ENCODE measurements at places on chromosomes 5 and 9.

GRCh38 chr9:132699956-132700355 is 29.7 kb downstream of the GTF3C4 start:
- DNase-seq = no peak

GRCh38 chr5:36948650-36949049 is 72.1 kb downstream of the NIPBL start:
- no peak for DNase-seq

GRCh38 chr5:79621056-79621455 is 8.8 kb downstream of the TENT2 start:
- DNase-seq = no peak

DNA sequence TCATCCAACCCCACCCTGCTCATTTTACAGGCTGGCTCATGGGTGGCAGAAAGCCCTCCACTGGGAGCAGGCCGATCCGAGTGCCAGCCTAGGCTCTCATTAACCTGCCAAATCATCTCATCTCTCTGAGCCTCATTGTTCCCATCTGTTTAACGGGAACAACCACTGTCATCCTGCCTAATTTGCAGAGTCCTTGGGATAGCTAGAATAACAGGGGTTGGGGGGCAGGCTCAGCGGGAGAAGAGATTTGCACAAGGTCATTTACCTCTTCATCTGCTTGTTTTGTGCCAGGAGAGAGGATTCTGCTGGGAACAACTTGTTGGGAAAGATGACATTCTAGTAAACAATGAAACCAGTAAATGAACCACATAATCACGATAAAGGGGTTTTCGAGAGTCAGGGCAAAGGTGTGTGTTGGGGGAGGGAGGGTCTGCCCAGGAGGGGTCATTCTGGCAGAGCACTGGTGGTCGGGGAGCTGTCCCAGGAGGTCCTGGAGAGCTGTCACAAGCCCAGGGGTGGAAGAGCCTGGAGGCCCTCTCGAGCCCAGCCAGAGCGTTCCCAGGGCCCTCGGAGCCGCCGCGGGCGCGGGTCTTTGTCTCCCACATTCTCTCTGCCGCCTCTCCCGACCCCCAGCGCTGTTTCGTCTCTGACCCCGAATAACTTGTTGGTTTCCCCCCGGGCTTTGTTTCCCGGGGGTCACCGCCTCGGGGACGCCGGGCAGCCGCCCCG is 22.8 kb upstream of the NDST1 start:
- DNase-seq = no peak

- no peak for DNase-seq
Measured at GRCh38 chr5:90113108-90113507, 296.4 kb downstream of the CETN3 start.

DNA sequence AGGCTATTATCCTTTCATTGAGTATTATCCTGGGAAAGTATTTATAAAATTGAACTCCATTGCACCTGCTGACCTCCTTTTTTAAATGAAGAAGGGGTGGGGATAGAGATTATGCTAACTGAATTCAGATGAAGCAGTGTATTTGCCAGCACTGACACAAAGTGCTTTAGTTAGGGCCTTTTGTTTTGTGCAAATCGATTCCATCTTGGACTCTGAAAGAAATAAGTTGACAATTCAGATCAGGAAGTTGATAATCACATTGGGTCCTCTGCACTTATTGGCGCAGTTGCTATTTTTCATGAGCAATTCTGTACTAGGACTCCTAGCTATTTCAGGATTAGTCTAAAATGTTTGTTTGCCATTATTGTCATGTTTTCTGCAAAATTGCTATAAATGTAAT is 101.6 kb upstream of the FSD1L start:
- DNase-seq = peak; percentile 16
